Activated naive CD4-positive, alpha-beta T cell treated with anti-CD3 and anti-CD28 coated beads, Interleukin-2, amount 10 ng/mL, durations not matched to agents 7 days and 5 days (primary cell): ENCODE measurements at places on chromosomes 2 and 18.

GRCh38 chr2:234469251-234469845 lies 27.5 kb downstream of the ARL4C start:
- no peak for DNase-seq

DNA sequence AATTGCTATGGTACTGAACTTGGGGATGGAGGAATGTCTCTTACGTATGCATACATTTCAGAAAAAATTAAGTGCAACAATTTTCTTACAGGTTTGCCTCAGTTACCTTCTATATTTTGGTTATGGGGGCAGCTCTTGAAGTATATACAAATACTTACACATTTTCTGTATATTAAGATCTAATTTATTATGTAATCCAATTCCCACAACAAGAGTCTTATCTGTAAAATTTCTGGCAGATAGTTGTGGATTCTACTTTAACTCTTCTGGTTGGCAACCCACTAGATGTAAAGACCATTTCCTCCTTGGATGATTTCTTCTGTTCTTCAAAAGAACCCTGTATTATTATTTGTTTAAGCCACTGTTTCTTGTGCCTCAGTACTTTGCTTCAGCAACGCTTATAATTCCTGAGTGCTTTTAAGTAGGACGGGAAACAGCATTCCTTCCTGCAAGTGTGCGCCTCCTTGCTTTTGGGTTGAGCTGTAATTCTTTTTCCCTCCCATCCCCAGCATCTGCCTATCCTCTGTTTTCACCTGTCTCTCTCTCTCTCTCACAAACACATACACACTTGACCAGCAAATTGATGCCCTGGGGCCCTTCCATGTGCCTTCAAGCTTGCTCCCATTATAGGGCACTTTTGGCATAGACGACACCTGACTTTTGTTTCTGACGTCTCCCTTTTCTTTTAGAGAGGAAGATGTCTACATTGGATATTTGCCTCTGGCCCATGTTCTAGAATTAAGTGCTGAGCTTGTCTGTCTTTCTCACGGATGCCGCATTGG lies 61.4 kb downstream of the ACSL3 start:
- DNase-seq, result no peak

DNA sequence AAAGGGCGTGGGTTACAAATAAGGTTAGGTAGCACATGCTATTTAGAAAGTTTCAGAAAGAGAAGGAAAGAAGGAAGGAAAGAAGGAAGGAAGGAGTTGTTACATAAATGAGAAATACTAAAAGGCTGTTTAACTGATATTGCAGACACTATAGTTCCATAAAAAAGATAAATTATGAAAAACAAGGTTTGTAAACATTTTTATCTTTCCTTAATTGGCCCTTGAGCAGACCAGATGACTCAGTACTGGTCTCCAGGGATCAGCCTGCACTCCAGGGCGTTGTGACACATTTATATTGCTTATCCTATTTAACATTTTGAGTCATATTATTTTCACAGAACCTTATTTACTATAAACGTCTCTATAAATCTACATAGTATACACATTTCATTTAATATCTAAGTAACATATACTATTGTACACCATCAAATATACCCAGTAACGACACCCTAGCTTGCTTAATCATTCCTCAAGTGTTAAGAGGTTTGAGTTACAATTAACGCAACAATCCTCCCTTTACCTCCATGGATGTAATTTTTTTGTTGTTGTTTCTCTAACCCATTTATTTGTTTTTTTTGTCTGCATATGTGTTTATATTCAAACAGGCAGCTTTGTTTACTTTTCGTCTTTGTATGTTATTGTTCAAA lies 2.8 kb upstream of the RAB31 start:
- no peak for DNase-seq

- DNase-seq, result peak; percentile 18
Measured at GRCh38 chr2:218261423-218262236, 815 bp downstream of the GPBAR1 start.

- peak; percentile 61 for DNase-seq
Measured at GRCh38 chr2:126244937-126245336, 411.0 kb upstream of the GYPC start.

- no peak for DNase-seq
Measured at GRCh38 chr2:18647731-18648130, 58.4 kb upstream of the NT5C1B start.

GRCh38 chr2:138707392-138708074 lies 72.7 kb downstream of the NXPH2 start:
- DNase-seq, result no peak

DNA sequence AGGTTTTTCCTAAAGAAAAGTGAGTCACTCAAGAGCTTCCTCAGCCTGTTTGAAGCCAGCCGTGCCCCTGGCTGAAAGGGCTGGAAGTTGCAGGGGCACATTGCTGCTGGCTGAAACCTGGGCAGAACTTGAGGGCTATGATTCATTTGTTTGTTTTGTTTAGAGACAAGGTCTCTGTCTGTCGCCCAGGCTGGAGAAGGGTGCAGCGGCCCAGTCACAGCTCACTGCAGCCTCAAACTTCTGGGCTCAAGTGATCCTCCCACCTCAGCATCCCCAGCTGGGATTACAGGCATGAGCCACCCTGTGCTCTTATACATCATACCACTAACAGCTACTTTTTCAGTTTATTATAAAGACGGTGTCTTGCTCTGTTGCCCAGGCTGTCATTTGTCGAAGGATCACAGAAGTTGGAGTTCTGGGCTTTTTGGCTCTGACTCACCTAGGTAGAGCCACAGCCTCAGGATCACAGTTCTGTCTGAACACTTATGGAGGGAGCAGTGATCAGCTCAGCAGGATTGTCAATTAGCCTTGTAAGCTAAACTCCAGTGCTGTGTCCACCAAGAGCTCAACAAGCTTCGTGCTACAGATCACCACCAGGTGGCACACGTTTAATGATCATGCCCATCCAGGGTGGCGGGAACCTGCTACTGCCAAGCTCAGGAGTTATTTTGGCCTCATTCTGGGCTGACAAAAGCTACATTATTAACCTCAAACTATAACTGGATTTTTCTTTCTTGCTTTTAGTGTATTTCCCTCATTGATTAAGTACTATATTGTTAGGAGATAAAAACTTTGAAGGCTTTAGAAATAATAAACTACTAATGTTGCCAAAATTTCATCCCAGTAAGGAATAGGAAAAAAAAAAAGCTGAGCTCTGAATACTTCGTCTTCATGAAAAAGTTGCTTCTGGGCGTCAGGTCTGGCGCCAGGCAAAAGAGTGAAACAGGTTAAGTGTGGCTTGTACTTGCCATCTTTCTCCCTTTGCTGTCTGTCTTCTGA lies 57.9 kb downstream of the ARHGEF33 start:
- DNase-seq, result peak; percentile 84

DNA sequence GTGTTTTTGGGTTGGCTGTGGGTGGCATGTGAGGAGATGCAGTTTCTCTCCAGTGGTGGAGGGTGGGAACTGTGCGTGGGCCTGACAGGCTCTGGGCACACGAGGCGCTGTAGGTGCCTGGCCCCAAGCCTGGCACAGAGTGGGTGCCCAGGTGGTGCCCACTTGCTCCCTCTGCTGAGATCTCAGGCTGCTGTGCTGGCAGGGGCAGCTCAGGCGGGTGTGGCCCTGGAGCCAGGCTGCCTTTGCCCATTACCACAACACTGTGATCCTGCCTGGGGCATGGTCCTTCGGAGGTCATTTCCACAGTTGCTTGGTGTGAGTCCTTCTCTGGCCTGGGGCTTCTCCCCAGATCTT lies 20.4 kb downstream of the TSHZ1 start:
- DNase-seq, result no peak

- DNase-seq, result no peak
Measured at GRCh38 chr18:60826346-60826745, 453.8 kb upstream of the MC4R start.

DNA sequence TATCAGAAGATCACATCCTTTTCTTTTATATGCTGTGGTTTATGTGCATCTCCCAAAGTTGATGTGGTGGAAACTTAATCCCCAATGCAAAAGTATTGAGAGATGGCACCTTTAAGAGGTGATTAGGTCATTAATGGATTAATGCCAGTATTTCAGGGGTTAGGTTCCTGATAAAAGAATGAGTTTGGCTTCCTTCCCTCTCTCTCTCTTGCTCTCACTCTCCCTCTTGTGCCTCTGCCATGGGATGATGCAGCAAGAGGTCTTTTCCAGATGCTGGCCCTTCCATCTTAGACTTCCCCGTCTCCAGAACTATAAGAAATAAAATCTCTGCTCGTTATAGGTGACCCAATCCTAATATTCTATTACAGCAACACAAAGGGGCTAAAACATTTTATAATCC lies 85.0 kb downstream of the TTC27 start:
- no peak for DNase-seq

DNA sequence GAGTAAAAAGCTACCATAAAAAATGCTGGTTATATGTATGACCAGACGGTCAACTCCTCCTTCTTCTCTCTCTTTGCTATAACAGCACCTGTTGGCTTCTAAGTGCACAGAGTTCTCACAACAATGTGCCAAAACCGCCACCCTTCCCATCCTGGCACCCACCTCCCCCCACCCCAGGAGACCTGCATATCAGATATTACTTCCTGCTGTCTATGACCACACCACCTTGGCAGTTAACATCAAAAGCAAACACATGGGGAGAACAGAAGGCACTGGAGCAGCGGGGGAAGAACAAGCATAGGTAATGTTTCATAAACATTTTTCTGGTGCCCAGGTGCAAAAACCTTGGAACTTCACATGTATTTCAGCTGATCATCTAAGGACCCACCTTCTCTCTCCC lies 15.5 kb downstream of the SPRED2 start:
- DNase-seq, result peak; percentile 61

GRCh38 chr18:8667846-8668245 lies 37.5 kb upstream of the MTCL1 start:
- DNase-seq, result no peak

GRCh38 chr2:133148187-133148586 lies 420.1 kb downstream of the NCKAP5 start:
- DNase-seq, result no peak

- no peak for DNase-seq
Measured at GRCh38 chr2:234650911-234651310, 154.0 kb upstream of the ARL4C start.

GRCh38 chr2:200383380-200384110 lies 77.1 kb downstream of the SPATS2L start:
- DNase-seq, result no peak

DNA sequence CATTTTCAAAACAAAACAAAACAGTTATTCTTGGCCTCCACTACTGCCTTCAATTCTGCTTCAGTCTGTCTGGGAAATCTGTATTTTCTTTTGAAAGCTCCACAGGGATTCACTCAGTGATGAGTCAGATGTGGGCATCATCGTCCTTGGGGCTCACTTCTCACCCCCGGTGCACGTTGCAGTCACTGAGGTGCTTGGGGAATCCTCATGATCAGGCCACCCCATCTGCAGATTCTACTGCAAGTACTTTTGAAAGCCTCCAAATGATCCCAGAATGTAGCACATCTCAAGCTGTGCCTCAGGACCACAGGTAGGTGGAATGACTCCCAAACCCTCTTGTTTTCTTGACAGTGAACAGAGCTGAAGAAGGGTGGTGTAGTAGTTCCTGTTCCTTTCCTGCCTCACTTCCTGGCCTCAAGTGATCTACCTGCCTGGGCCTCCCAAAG lies 34.3 kb downstream of the LPIN2 start:
- DNase-seq, result no peak

- no peak for DNase-seq
Measured at GRCh38 chr2:144084114-144084661, 435.7 kb downstream of the ZEB2 start.

- DNase-seq, result no peak
Measured at GRCh38 chr2:234218266-234219045, 168.0 kb downstream of the SPP2 start.

GRCh38 chr2:45919160-45919650 lies 267.7 kb downstream of the PRKCE start:
- no peak for DNase-seq

GRCh38 chr2:205270689-205271088 lies 411.6 kb upstream of the NRP2 start:
- DNase-seq, result no peak

DNA sequence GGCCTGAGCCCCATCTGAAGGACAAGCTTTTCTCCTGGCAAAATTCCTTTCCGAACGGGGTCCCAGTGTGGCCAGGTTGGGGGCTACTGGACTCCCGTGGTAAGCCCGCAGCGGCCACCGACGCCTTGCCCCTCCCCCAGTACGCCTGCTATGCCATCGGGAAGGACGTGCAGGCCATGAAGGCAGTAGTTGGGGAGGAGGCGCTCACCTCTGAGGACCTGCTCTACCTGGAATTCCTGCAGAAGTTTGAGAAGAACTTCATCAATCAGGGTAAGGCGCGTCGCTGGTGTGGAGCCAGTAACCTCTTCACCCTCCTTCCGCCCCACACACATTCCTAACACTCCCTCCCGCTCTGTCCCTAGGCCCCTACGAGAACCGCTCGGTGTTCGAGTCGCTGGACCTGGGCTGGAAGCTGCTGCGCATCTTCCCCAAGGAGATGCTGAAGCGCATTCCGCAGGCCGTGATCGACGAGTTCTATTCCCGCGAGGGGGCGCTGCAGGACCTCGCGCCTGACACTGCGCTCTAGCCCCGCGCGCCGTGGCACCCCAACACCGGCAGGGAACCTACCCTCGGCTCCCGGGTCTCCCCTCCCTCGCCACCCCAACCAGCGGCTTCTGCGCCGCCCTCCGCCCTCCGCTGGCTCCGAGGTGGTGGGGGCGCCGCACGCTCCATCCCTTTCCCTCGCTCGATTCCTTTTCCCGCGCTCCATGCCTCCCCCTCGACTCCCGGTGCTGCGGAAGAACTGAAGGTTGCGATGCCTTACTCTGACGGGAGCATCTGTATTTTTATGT lies 13.6 kb upstream of the ANKRD53 start:
- peak; percentile 87 for DNase-seq

- no peak for DNase-seq
Measured at GRCh38 chr18:48003426-48004349, 73.2 kb upstream of the SMAD2 start.
